Stimulated activated CD8-positive, alpha-beta memory T cell treated with anti-CD3 and anti-CD28 coated beads, Interleukin-4, amount 100 ng/mL, for 24 hours (primary cell): ENCODE measurements at places on chromosomes 1 and 21.

DNA sequence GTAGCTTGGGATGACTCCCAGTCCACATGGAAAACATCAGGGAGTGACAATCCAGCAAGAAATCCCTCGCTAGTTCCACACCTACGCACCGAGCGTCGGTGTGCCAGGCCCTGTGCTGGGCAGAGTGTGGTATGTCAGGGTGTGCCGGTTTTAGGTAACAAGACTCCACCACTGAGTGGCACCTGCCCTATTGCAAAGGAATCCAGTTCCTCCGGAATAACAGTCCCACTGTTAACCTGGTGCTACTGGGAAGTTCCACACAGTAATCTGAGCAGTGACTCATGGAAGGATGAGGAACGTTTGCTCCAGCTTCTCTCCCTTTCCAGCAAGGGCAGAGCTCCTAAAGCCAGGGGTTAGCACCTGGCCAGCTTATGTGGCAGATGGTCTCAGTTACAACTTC is 14.3 kb downstream of the RNF207 start:
- DNase-seq = no peak

- no peak for DNase-seq
Observed at GRCh38 chr21:33241846-33242245, 12.1 kb downstream of the IFNAR2 start.

GRCh38 chr21:38179511-38179910 is 77.3 kb upstream of the KCNJ15 start:
- DNase-seq = no peak

DNA sequence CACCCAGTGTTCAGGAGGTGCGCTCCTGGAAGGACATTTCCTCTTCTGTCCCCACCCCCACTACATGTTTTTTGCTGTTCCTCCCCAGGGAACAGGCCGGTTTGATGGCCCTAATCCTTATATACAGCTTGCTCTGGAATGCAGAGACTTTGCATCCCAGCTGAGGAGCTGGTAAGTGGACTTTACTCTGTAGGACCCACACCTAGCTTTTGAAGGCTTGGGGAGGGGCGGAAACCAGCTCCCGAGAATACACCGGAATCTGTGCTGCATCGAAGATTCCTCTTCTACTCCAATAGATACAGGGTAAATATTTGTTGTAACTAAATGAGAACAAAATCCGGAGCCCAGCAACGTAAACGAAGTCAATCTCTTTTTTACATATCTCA is 1.2 kb upstream of the CGN start:
- no peak for DNase-seq

GRCh38 chr21:44872649-44873355 is 688 bp downstream of the PTTG1IP start:
- no peak for DNase-seq

GRCh38 chr21:36034211-36034913 is 26.0 kb downstream of the SETD4 start:
- no peak for DNase-seq
